ENCODE measurements at places on chromosomes 16 and 17.

GRCh38 chr17:56600256-56600655 lies 6.8 kb downstream of the NOG start:
- no peak for DNase-seq

- peak; percentile 55 for DNase-seq
These were observed 30.9 kb downstream of the DCAKD start for GRCh38 chr17:45020354-45021138.

DNA sequence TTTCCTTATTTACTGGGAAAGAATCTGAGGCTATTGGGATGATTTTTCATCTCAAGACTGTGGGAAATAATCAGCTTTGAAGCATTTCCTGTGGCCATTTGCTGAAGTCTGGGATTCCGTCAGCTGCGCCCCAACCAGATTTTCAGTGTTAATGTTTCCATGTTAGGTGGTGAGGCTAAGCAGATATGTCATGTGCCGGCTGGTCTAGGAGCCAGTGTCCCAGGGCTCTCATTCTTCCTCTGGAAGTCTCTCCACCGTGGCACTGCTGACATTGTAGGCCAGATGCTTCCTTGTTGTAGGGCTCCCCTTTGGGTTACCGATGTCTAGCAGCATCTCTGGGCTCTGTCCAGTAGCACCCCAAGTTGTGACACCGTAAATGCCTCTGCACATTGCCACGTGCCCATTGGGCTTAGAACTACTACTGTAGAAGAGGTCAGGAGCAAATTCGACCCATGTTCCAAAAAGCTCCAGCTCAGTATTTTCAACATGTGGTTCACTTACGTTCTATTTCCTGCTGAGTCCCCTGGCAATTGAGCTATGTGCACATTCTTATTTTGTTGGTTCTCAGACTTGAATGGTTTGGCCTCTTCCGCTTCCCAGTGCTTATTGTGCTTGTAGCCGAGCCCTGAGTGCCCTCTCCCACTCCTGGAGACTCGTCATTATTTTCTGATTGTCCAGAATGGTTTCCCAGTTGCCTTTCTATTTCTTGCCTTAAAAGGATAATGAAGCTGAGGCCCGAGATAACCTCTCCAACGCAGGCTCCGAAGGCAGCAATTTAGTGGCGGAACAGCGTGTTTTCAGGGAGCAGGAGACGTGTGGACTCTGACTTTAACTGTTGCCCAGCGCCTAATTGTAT lies 82.2 kb downstream of the SPECC1 start:
- no peak for DNase-seq

- DNase-seq, result no peak
These were observed 33.1 kb downstream of the HS3ST2 start for GRCh38 chr16:22847100-22847499.

DNA sequence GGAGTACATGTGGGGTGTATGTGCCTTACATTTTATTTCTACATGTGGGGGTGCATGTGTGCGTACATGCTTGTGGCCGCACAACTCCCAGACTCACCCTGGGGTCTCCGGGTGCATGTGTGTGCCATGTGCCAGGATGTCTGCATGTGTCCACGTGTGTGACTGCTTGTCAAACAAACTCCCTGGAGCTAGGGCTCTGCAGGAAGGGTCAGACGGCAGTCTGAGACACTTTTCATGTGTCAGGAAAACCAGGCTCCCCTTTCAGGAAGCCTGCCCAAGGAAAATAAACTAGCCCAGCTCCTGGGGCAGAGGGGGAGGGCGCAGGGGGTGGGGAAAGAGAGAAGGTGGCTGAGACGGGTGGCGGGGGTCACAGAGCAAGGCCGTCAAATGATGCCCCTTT lies 44.7 kb downstream of the FZD2 start:
- DNase-seq, result no peak

DNA sequence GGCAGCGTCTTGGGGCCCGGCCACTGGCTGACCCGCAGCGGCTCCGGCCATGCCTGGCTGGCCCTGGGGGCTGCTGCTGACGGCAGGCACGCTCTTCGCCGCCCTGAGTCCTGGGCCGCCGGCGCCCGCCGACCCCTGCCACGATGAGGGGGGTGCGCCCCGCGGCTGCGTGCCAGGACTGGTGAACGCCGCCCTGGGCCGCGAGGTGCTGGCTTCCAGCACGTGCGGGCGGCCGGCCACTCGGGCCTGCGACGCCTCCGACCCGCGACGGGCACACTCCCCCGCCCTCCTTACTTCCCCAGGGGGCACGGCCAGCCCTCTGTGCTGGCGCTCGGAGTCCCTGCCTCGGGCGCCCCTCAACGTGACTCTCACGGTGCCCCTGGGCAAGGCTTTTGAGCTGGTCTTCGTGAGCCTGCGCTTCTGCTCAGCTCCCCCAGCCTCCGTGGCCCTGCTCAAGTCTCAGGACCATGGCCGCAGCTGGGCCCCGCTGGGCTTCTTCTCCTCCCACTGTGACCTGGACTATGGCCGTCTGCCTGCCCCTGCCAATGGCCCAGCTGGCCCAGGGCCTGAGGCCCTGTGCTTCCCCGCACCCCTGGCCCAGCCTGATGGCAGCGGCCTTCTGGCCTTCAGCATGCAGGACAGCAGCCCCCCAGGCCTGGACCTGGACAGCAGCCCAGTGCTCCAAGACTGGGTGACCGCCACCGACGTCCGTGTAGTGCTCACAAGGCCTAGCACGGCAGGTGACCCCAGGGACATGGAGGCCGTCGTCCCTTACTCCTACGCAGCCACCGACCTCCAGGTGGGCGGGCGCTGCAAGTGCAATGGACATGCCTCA lies 773 bp downstream of the NTN3 start:
- no peak for DNase-seq

DNA sequence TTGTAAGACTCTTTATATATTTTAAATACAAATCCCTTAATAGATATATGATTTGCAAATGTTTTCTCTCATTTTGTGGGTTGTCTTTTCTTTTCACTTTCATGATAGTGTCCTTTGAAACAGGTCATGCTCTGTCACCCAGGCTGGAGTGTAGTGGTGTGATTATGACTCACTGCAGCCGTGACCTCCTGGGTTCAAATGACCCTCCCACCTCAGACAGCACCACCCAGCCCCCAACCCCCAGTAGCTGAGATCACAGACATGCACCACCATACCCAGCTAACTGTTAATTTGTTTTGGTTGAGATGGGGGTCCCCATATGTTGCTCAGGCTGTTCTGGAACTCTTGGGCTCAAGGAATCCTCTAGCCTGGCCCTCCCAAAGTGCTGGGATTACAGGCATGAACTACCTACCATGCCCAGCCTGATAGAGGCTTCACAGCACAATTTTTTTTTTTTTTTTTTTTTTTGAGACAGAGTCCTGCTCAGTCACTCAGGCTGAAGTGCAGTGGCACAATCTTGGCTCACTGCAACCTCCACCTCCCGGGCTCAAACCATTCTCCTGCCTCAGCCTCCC lies 18.5 kb upstream of the TMIGD1 start:
- DNase-seq, result no peak

DNA sequence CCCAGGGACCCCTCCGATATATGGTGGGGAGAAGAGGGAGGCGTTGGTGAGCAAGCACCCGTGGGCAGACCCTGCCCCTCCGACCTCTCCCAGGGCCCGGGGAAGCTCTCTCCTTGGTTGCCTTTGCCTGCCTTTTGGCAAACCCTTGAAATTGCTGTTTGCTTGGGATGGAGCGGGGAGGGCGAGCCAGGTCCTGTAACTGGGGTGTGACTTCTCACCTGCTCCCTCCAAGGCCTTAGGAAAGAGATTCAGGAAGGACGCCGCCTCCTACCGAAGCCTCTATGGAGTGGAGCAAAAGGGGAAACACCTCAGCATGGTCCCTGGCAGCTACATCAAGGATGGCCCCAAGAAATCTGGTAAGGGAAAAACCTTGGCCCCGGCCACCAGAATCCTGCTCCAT lies 4.6 kb downstream of the C16orf78 start:
- DNase-seq, result no peak

GRCh38 chr17:280901-281300 lies 71.7 kb downstream of the RPH3AL start:
- no peak for DNase-seq

GRCh38 chr16:49822649-49823370 lies 33.1 kb downstream of the ZNF423 start:
- DNase-seq, result no peak

GRCh38 chr17:66930933-66931332 lies 33.6 kb upstream of the CACNG4 start:
- DNase-seq, result peak; percentile 17

GRCh38 chr16:78437352-78437968 lies 338.0 kb downstream of the WWOX start:
- peak; percentile 21 for DNase-seq

DNA sequence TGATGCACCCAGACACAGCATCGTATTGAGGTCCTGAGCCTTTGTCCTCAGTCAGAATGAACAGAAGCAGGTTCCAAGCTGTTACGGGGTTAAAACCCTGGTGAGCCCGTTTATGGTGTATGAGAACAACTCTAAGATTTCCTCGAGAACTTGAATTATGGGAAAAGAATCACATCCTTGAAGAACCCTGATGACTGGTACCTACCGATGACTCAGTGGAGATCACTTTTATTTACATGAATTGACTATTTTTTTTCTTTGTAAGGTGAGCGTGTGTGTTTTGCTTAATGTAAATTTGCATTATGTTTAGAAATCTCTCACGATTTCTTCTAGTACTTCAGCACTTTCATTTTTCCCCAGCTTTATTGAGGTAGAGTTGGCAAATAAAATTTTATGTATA lies 3.3 kb upstream of the KRTAP4-4 start:
- peak; percentile 37 for DNase-seq

- no peak for DNase-seq
These were observed 183.9 kb downstream of the C16orf95 start for GRCh38 chr16:87133112-87133850.

- peak; percentile 31 for DNase-seq
These were observed 16.1 kb upstream of the C17orf78 start for GRCh38 chr17:37359682-37360188.

GRCh38 chr17:21510686-21511362 lies 134.7 kb downstream of the KCNJ12 start:
- DNase-seq, result peak; percentile 12

DNA sequence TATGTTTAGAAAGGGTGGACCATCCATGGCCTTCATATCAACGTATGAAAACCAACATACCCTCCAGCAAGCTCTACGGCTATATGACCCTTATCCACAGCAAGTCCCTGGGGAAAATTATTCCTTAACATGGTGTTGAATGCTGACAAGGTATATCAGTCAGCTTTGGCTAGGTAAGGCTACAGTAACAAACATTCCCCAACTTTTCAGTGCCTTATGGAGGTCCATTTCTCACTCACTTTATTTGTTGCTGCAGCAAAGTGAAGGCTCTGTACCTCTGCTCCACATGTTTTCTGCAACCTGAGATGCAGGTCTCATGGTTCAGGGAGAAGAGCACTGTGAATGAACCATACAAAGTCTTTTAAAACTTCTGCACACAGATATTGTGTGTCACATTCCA lies 83.8 kb upstream of the TOX3 start:
- no peak for DNase-seq

DNA sequence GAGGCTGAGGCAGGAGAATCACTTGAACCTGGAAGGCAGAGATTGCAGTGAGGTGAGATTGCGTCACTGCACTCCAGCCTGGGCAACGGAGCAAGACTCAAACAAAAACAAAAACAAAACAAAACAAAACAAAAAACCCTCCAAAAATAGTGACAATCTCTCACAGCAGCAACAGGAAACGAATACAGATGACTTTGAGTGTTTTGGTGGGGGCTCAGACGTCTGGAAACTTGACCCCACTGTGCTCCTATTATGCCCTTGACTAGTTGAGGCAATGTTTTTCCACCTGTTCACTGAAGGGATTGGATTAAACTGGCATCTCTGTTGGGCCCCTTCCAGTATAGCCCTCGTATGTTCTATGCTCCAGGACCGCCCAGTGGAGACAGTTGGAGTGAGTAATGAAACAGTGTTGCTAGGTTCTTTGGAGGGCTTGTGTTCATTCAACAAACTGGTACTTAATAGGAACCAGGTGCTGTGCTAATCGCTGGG lies 167.0 kb downstream of the UTP18 start:
- no peak for DNase-seq

- peak; percentile 89 for DNase-seq
These were observed 75.9 kb upstream of the TNRC6C start for GRCh38 chr17:77882481-77883212.

DNA sequence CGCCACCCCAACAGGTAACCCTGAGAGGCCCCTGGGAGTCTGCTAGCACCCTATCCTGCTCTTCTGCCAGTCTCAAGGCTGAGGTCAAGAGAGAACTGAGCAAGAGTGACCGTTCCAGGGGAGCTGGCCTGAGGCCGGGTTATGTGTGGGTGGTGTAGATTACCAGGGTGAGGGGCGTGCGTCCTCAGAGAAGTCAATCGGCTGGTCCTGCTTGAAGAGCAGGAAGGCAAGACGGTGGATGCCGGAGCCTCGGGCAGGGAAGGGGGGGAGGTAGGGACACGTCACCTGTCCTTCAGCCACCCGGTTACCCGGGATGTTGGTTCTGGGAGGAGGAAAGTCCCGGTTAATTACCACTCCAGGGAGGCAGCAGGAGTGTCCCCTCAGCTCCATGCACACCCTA lies 2.6 kb upstream of the TRIM65 start:
- no peak for DNase-seq

DNA sequence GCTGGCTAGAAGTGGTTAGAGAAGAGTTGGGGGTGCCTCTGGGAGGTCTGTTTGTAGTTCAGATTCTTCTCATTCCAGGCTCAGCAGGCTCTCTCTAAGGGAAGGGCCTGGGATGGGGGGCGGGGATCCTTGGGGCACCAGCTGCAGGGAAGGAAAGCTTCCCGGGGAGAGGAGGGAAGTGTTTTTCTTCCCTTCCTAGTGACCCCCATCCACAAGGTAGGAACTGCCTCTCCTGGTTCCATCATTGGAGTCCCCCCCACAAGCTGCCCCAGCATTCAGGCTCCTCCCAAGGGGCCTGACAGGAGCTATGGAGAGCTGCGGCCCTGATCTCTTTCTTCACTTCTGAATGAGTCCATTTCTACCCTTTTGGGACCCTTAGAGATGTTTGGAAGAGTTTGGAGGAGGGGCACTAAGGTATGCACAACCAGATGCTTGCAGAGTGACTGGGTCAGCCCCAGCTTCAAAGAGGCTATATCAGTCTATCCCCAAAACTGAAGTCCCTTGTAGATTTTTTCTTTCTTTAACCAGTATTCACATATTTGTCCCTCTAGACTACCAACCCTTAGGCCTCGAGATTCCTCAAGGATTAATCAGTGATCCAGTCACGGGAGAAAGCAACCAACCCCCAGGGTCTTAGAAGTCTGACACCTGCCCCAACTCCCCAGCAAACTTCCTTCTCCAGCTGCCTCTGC lies 13.9 kb upstream of the FZD2 start:
- peak; percentile 84 for DNase-seq
